Psoas muscle (tissue), 8 donors: ENCODE measurements at places on chromosomes 12 and 14. TPM values are rescaled to one million over a fixed set of nuclear protein-coding genes. Genes with fewer than 3 reads are reported as not detected.
A peak's percentile ranks its signal among the peaks of the same experiment; 100 is the strongest.

Gene FAM90A1
- not detected for polyA plus RNA-seq

- peak; percentile 72 for DNase-seq
Measured at GRCh38 chr14:93984987-93985410, 8.6 kb upstream of the ASB2 start.

DNA sequence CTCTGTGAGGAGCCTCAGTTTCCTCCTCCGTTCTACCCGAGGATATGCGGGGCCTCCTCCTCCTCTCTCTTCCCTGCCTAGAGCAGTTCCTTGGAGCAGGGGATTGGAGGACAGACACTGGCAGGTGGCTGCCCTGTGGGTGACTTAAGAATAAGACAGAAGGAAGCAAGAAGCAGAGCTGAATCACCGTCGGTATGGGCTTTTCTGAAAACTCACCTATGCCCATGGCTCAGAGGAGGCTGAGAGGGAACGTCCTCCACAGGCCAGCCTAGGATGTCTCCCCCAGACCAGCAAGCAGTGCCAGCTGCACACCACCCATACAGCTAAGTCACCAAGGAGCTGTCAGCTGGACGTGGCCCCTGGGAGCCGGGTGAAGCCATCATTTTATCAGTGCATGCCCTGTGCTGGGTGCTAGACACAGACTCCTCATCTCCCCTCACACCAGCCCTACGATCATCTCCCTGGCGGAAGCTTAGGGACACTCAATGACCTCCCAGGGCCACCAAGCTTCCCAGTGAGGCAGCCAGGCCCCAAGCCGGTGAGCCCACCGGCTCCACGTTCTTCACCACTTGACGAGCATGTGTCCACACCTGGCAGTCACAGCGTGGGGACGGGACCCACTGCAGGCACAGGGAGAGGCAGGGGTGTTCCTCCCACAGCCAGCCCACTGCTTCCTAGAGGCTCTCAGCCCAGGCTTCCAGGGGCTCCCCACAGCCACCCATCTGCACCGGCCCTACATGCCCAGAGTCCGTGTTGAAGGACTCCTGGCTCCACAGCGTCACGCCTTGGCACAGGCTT, 21.4 kb downstream of the ITPK1 start:
- DNase-seq: no peak

DNA sequence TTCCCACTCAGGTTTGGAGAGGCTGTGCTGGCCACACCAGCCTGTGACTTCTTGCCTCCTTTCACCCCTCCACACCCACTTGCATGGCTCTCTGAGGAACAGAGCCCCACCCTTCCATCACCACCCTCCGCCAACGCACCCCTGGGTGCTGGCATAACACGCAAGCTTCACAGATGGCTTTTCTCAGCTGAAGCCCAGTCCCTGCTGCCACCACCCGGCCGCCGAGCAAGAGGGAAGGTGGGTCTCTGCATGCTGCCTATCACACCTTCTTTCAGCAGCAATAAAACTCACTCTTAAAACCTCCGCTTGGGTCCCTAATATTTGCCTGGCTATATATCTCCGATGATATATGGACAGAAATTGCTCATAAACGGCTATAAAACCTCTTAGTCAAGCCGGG, 41.6 kb downstream of the SMUG1 start:
- DNase-seq: no peak

DNA sequence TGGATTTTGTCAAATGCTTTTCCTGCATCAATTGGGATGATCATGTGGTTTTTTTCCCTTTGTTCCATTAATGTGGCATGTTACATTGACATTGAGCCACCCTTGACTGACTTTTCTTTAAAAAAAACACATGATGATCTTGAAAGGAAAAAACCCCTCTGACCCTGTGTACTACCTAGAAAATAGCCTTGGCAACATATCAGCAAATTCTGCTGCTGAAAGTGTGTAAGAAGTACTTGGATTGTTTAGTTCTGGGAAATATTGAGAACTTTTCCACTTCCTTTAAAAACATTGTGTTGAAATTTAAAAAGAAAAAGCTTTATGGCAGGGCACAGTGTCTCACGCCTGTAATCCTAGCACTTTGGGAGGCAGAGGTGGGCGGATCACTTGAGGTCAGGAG, 20.7 kb downstream of the ACACB start:
- no peak for DNase-seq

GRCh38 chr14:59275668-59276067, 87.2 kb downstream of the DAAM1 start:
- no peak for DNase-seq

GRCh38 chr12:213527-213932, 427 bp downstream of the SLC6A12 start:
- no peak for DNase-seq

- no peak for DNase-seq
Measured at GRCh38 chr14:76591266-76591665, 170.0 kb upstream of the VASH1 start.
